ENCODE measurements at places on chromosomes 5 and 9.

DNA sequence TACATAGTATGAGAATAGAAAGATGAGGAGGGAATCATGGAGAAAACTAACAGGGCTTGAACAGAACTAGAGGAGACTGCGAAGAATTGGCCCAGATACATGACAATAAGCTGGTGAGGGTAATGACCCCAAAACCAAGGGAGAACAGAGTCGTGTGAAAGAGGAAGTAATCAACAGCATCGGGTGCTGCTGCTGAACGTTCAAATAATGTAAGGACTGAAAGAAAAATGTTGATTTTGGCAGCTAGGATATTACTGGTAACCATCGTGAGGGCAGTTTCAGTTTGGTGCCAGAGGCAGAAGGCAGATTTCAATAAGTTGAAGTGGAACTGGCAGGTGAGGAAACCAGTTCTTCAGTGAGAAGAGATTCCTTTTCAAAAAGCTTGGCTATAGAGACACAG lies 66.8 kb upstream of the SMC2 start:
- DNase-seq = no peak

- no peak for DNase-seq
These were observed 1619.6 kb upstream of the WWC1 start for GRCh38 chr5:166671811-166672210.

GRCh38 chr9:14215614-14216013 lies 98.3 kb downstream of the NFIB start:
- no peak for DNase-seq

DNA sequence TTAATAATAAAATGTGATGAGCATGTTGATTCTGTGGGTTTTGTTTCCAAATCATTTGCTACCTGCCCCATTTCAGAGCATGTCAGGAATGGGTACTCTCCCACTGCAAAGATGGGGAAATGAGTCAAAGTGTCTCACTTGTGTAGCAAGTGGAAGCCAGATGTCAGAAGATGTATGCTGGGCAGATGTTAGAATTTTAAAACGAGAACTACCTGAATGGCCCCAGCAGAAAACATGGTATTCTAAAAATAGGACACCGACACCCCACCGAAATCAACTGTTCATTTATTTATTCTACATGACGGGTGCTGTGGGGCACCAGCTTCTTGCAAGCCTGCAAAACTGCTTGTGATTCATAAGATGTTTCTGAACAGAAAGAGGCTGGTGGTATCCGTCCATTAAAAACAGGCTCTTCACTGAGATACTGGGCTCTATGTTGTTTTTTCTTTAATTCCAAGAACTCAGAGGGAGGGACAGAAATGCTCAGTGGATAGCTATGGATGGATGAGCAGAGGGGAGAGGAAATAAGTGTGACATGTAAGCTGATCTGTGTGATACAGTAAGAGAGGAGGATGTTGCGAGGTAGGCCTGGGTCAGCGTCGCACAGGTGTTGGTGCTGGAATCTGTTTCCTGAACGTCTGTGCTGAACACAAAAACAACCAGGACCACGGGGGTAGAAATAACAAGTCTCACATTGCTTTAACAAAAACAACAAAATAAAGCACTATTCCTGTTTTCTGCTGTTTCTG lies 157.2 kb downstream of the EFNA5 start:
- DNase-seq = no peak

GRCh38 chr9:69442486-69442885 lies 117.5 kb downstream of the ENTREP1 start:
- DNase-seq = no peak

- no peak for DNase-seq
These were observed 3.9 kb upstream of the SPATA9 start for GRCh38 chr5:95686651-95687050.

DNA sequence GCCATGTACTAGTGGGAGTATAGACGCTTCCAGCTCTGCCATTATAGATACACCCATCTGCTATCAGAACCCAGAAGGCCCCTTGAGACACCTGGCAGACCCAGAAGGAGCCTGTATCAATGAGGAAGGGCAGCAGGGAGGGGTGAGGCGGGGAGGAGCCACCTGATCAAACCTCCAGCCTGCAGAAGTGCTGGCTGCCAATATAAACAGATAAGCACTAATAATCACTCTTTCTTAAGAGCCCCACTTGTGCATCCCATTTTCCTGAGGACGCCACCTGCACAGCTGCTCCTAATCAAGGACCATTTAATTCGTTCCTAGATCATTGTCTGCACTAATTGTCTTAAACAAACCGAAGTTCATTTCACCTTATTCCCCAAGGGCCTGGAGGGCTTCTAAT lies 75.0 kb upstream of the NEK6 start:
- DNase-seq = peak; percentile 100

- peak; percentile 39 for DNase-seq
These were observed 26.5 kb downstream of the OXCT1 start for GRCh38 chr5:41843456-41844370.

- no peak for DNase-seq
These were observed 39.8 kb upstream of the KCNMB1 start for GRCh38 chr5:170429014-170429413.

DNA sequence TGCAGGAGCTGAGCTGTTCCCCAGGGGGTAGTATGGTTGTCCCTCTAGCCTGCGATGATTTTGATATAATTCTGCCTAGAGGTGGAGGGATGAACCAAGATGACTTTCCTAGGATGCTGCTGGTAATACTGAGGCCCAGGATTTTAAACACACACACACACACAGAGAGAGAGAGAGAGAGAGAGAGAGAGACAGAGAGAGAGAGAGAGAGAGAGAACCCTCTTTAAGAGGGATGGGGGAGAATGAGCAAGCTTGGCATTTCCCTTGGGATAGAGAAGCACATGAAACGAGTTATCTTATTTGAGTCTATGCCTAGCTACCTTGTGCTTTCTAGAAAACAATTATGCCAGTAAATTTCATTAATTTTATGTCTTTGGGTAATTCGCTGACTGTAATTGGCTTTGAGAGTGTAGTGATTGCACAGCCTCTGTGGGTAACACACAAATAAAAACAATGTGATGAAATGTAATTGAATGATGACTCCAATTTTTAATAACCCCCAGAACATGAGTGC lies 338.4 kb downstream of the ARHGEF28 start:
- DNase-seq = no peak

GRCh38 chr9:21317956-21318923 lies 13.1 kb upstream of the IFNA5 start:
- no peak for DNase-seq

- no peak for DNase-seq
These were observed 564.9 kb downstream of the SEMA5A start for GRCh38 chr5:8981016-8981415.

- DNase-seq = no peak
These were observed 624 bp downstream of the FBXW11 start for GRCh38 chr5:172005708-172006320.

DNA sequence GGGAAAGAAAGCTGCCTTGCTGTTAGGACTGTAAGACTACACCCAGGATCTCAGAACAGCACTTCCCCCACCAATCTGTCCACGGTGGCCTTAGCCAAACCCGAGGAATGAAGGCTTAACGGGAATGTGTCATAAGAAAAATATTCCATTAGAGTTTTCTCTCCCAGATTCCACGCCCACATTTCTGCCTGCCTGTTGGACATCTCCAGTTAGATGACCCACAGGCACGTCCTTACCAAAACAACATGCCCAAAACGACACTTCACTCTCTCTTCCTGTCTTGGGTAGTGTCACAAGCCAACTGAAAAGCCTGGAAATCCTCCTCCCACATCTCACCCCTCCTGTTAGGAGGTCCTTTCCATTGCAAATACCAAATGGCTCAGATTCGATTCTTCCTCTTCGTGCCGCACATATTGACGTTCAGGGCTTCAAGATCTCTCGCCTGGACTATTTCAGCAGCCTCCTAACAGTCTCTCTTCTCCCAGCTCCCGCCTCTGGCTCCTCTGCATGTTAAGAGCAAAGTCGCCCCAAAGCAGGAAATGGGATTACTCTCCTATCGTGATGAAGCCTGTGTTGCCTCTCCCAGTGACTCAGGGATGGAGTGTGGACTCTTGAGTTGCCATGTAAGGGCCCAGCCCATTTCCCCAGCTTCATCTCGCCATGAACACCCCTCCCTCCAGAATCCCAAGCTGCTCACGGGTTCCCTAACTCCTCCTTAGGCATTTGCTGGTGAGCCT lies 159.3 kb downstream of the NR3C1 start:
- DNase-seq = no peak

DNA sequence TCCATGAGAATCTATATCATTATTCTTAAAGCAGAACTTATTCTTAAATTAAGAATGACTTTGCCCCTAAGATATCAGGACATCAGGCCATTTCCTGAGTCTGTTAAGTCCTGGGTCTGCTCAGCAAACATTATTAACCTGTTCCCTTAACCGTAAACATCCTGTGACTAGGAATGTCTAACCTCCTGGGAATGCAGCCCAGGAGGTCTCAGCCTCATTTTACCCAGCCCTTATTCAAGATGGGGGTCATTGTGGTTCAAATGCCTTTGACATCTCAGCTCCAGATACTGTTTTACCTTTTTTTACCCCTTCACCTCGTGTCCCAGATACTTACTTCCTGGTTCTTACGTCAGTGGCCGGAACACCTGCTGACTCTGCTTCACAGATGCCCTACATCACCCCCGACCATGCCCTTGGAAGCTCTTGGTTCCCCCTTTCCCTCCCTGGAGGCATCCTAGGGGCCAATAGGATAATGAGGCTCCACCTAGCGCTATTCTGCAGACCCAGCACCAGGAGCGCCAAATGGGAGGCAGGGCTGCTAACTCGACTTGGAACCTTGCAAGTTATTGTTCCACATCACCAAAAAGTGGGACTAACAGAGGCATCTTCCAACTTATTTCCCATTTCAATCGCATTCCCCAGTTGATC lies 182.5 kb downstream of the MED10 start:
- no peak for DNase-seq

GRCh38 chr5:150353032-150353675 lies 4.3 kb upstream of the TCOF1 start:
- DNase-seq = no peak

Data from NCI-H524 treated with DMSO at 0.1 percent for 48 hours (cell line).